ENCODE measurements at places on chromosomes 4 and X.

DNA sequence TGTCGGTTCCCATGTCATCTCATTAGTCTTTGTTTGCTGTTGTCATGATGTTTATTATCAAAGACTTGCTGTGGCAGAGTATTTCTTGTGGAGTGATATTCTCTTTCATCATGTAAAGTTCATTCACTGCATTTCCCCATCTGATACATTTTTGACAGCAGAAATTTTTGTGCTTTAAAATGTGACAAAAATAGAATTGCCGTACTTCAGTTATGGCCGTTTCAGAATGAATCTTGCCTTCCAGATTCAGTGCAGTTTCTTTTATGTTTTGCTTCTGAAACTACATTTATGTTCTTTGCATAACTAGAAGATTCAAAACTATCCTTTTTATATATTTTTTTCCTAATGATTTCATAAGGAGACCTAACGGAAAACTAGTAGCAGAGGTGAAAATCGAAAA is 10.0 kb downstream of the CSTF2 start:
- no peak for DNase-seq

DNA sequence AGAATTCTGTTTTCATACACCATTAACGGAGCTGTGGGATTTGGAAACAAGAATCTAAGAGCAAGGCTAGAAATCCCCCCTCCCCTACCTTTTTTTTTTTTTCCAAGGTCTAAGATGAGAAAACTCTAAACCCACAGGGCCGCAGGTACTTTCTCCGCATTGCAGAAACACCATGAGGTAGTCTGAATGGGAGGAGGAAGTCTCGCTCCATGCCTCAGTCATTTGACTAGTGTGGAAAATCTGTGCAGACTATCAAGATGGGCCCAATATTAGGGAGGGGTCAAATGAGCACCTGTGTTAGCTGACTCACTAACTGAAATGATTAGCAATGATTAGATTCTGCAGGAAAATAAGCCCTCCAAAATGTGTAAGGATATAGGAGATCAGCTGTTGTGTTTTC is 40.9 kb upstream of the MAP3K15 start:
- DNase-seq = no peak

DNA sequence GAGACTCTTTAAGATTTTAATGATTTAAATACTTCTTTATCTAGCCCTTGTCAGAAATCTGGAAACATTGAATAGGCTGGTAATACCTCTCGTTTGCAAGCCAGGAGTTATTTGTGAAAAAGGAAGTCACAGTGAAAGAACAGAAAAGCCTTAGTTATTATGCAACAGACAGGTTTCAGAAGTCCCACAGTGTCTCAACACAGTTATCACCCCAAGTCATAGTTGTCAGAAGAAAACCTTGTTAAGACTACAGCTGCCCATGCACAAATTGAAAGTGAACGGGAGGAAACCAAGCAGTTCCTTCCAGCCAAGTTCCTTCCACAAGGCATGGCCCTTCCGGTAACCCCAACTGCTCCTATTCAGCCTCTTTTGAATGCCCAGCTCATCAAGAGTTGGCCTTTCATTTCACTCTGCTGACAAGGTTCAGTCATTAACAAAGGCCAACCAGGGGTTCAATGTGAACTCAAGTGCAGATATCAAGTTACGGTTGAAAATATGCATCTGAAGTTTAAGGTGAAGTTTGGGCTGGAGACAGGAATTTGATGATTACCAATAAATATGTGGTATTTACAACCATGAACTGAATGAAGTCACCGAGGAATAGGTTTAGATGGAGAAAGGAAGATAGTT is 15.6 kb downstream of the ALPK1 start:
- no peak for DNase-seq

DNA sequence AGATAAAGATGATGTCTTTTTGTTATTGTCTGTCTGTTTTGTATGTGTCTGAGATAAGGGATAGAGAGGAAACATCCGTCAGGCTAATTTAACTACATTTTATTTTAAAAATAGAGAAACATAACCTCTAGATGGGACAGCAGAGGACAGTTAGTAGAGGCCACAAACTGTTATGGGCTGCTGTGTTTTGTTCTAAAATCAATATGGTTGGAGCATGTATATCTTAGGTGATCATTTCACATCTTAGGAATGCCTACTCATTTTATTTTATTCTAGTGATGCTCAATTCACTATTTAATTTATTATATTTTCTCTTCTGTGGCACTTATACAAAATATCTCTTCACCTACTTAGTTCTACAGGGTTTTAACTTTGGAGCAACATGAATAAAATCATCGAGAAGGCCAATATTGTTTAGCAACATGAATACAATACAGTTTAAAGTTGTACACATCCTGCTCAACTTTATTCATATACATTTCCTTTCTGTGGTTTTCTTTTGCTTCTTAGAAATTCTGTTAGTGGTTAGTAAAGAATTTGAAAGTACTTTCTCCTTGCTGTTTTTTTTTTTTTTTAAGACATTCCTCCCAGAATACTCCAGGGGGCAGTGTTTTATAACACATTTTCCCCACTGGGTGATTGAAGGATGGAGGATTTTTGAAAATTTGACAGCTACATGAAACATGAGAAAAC is 392.9 kb downstream of the UNC5C start:
- DNase-seq = no peak

DNA sequence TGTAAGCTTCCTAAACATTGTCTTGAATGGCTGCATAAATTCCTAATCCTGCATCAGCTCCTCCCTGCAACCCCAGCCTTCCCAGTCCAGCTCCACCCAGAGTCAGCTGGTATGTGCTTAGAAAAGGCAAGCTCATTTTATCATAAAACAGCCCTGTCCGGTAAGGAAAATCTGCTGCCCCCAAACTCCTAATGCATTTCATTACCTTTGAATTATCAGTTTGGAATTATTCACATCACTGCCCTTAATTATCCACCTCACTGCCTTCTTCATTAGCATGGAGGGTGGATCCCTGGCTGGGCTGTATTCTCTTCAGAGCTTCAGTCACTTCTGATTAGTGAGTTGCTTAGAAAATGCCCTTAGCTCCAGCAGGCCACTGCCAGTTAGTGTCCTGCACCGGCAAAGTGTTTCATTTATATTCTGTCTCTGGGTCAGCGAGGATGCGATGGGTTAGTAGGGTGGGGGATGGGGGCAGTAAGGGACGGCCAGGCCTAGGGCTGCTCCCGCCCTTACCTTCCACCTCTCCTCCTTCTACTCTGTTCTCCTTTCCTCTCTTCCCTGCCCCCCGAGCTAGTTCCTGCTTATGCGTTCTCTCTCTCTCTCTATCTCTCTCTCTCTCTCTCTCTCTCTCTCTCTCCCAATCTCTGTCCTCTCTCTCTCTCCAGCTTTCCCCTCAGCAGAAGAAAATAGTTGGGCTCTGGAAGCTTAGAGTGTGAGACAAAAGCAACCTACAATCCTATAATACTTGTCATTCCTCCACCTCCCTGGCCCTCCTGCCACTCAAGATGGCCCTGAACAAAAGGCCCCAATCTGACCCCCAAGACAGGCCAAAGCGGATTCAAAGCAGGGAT is 174.8 kb upstream of the KLF3 start:
- no peak for DNase-seq

DNA sequence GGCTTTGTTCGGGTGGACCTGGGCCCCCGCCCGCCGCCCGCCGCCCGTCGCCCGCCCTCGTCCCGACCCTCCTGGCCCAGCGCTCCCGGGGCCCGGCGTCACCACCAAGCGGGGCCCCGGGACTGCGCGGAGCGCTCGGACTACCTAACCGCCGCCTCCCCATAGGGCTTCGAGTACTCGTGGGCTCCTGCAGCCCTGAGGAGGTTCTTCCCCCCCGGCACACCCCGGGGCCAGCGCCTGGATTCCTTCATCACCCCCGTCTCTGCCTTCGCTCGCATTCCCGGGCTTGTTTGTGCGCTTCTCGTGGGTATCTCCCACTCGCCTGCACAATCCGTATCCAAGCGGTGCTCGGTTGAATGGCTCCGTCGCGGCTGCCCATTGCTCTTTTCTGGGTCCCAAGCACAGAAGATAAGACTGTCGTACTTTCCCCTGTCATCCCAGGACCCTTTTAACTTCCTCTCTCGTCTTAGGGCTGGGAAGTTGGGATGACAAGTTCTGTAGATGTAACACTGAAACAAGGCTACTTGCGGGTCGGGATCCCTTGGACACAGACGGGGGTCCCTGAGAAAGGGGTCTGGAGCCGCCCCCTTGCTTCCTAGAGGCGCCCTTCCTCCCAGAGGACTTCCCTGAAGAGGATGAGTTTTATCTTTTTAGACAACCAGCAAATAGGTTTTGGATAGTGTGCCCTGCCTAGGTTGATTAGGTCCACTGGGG is 565 bp downstream of the MOB1B start:
- DNase-seq = no peak

- DNase-seq = no peak
Measured at GRCh38 chr4:19051831-19052230, 1030.3 kb upstream of the LCORL start.

GRCh38 chr4:175457956-175458355 is 354.1 kb downstream of the GPM6A start:
- DNase-seq = no peak

GRCh38 chrX:65706041-65706828 is 38.8 kb downstream of the MSN start:
- peak; percentile 78 for DNase-seq

DNA sequence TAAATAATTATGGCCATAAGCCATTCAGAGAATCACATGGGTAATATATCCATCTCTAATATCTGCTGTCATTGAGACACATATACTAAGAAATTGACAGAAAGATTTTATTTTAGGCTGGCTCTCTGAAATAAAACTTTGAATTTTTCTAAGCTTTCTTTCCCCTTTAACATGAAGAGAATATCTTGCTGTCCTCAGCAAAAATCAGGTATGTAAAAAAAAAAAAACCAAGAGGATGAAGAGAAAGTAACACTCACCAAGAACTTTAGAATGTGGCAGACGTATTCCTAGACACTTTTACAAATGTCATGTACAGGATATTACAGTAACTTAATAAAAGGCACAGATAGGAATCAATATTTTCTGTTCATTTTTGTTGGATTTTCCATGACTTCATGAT is 65.8 kb downstream of the EPHA5 start:
- DNase-seq = no peak

GRCh38 chr4:3414421-3415279 is 27.1 kb upstream of the HGFAC start:
- DNase-seq = no peak

- no peak for DNase-seq
Measured at GRCh38 chrX:109440475-109440874, 41.4 kb downstream of the GUCY2F start.

DNA sequence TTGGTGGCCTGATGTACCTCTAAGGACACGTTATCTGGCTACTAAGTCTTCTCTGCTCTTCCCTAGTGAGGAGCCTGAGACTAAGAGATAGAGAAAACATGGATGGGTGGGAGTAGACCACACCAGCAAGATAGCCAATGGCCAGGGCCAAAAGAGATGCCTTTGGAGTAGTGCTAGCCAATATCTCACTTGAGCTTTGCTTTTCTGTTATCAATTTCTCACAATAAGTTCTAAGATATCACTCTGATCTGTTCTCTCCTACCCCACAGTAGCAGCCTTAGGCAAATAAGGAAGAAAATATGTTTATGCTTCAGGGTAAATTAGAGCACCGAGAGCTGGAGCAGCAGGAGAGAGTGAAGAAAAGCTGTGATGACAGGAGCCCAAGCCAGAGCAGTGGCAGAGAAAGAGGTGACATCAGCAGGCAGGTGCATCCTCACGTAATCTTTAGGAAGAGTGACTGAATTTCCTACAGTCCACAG is 343.9 kb upstream of the NOCT start:
- DNase-seq = no peak

DNA sequence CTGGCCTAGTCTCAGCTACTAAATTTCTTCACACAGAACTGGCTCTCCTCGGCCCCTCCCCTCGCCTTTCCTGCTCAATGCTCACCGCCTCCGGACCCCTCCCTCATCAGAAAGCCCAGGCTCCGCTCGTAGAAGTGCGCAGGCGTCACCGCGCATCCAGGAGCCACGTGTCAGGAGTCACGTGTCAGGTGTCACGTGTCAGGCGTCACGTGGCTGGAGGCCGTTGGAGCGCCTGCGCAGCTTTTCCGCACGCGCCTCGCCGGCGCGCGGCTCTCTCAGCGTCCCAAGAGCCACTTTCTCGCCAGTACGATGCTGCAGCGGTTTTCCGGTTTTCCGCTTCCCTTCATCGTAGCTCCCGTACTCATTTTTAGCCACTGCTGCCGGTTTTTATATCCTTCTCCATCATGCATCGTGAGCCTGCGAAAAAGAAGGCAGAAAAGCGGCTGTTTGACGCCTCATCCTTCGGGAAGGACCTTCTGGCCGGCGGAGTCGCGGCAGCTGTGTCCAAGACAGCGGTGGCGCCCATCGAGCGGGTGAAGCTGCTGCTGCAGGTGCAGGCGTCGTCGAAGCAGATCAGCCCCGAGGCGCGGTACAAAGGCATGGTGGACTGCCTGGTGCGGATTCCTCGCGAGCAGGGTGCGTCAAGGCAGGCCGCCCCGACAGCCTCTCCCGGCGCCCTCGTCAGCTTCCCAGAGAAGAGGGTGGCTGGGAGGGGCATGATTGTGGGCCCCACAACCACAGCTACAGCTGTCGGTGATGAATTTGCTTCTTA is at the start of gene SLC25A31:
Gene SLC25A31 (plus strand): TSS at position 259 of the 772 bp plus-strand sequence. CDS start 146 bp downstream, at position 405.
- DNase-seq = no peak

GRCh38 chr4:52824603-52825459 is 37.3 kb upstream of the RASL11B start:
- peak; percentile 77 for DNase-seq

DNA sequence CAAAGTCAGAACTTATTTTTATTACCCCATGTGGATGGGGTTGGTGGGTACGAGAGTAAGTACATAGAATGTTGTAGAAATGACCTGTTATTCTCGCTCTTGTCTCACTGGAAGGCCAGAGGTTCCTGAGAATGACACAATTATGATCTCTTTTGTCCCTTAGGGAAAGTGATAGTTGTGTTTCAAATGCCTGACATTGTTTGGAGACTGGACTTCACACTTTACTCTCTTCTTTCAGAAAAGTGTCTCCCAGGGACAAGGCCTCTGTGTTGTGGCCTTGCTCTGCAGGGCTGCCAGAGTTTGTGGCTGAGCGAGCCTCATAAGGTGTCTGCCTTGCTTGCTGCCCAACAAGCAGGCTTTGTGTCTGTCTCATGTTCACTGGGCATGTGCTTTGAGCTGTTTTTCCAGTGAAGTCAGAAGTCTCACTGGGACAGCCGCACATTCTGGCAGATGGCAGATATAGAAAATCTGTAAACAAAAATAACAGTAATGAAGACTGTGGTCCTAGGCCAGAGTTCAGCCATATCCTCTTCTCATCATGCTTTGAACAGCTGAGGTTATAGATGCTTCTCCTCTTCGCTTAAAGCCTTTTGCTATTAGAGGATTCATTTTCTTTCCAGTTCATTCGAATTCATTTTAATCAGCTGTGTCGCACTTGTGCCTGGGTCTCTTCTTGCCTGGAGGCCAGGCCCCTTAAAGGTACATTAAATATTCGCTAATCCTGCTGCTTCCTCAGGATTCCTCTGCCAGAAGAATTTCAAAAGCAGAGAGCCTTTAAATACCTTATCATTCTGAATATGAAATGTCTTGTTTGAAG is 14.4 kb downstream of the PPEF1 start:
- DNase-seq = no peak

- peak; percentile 69 for DNase-seq
Measured at GRCh38 chr4:90958256-90958895, 831.2 kb downstream of the CCSER1 start.

GRCh38 chrX:103789004-103789403 is 12.4 kb downstream of the PLP1 start:
- no peak for DNase-seq

Measured in fibroblast of gingiva (primary cell).